Activated T-helper 9 cell treated with anti-CD3 and anti-CD28 coated beads, Interleukin-2, amount 50 U/mL, for 16 hours (primary cell): ENCODE measurements at places on chromosomes 2 and 18.
A peak's percentile ranks its signal among the peaks of the same experiment; 100 is the strongest.

DNA sequence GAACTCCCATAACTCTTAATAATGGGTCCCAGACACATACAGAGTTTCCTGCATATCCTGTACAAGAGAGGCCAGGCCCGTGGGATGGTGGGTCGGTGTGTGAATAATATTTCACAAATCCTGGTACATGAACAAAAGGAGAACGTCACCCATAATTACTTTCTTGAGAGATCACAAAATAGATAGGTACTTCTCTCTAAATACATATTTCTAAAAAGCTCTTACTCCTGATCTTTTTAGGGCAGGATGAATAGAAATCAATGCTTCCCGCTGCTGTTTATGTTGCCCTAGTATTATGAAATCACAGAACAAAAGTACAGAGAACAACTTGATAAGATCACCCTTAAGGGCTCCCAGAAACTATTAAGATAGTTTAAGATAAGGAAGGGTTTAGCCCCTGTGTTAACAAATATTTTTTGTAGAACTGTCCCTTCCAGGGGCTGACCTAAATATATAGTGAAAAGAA, 5.4 kb downstream of the IRS1 start:
- no peak for DNase-seq

GRCh38 chr18:11906176-11906575, 1.9 kb downstream of the MPPE1 start:
- no peak for DNase-seq

DNA sequence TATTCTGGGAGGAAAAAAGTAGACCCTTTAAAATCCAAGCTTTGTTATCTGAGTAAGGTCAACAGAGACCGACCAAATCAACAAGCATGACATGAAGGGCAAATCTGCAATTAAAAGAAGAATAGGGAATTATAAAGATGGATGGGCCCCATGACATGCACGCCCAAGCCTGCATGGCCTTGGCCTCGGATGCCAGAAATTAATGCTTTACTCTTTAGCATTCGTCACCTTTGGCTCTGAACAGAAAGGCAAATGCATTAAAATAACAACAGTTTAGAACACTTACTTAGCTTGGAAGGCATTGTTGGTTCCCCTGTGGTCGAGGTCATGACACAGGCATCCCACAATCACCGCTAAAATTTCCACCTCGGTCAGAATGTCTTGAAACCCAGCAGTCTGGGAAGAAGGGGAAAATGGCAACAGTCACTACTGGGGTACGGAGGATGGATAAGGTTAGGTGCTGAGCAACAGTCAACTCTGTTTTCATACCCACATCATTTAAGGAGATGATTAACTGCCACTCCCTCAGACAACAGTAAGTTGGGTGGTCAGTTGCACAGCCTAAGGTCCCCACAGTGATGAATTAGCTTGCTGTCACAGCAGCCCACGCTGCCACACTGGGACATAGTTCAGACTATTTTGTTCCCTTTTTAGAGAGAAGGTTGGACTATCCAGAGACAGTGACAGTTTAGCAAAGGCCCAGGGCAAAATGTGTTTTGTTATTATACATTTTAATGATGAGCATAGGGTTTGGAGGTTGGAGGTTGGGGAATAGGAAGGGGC, 319.1 kb downstream of the AGPS start:
- DNase-seq = no peak

- DNase-seq = no peak
These were observed 8.8 kb downstream of the TTLL4 start for GRCh38 chr2:218719457-218719856.

DNA sequence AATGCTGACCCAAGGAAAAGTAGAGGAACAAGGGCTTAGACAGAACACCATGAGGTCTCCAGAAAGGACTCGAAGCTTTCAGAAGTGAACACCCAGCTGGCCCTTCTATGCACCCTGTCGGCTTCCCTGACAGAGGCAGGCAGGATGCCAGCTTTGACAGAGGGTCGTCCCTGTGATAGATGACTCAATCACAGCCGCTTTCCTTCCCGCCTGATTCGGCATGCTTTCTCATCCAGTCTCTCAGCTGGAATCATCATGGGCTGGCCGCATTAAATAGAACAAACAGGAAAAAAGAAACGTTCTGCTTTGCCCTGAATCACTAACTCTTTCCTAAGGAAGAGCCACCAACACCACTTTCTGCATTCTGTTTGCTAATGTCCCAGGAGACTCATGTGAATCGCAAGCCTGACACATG, 140.3 kb upstream of the RAB12 start:
- DNase-seq = no peak

DNA sequence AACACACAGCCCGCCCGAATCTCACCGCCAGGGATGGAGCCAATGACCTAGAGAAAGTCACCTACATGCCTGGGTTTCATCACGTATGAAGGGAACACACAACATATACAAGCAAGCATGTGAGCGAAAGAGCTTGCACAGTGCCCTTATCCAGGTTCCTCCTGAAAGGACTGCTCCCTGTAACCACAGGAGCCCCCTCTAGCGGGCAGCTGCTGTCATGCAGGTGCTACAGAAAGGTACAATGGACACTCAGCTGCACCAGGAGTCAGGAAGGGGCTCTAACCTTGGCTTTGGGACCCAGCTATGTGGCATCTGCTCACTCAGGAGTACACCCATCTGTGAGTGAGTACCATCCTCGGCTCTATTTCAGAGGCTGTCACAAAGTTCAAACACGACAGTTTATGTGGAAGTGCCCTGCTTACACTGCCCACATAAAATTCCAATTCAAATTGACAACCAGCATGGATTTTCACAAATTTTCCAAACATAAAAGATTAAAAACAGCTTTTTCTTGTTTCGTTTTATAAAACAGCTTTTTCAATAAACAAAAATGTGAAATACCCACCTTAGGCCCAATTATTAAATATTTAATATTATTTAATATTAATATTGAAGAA, 3.5 kb downstream of the NDUFA10 start:
- DNase-seq = peak; percentile 34

DNA sequence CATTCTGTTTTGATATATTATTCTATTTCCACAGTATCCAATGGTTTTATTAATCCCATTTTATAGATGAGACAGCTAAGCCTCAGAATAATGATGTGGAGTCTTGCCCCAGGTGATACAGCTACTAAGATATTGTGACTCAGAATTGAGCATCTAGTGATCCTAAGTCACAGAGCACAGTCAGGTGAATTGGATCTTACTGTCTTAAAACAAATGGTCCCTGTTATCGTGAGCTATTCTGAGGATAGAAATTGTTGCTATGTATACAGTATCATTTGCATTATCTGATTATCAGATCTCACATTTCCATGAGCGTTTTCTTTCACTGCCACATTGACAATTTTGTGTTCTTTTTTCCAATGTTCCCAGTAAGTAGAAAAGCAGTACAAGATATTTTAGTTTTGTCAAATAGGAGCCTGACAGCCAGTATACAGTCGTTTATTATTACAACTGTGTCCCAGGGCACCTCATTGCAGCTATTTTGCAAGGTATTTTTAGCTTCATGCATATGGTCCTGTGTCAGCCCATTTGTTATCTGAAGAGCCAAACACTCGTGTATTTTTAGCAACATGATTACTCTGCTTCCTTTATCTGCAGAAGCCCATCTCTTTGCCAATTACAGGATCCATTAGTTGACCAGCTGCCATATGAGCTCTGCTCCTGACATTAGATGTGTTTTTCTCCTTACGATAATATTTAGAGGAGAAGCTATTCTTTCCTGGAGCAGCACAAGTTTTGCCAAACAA, 25.1 kb upstream of the SGPP2 start:
- no peak for DNase-seq

DNA sequence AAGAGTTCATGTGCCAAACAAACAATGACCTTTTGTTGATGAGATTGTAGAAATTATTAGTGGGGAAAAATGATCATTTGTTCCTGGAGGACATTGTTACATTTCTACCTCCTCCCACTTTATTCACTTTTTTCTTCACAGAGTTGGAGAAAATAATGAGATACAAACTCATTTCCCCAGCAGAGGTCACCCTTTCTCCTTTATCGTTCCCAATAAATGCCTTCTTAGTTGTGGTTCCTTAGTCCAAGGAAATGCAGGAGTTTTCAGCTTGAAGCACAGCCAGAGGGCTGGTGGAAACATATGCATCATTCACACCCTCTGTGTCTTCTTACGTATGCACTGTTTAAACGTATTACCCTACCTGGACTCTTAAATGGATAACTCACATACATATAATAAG, 108.8 kb downstream of the SLC4A3 start:
- no peak for DNase-seq

DNA sequence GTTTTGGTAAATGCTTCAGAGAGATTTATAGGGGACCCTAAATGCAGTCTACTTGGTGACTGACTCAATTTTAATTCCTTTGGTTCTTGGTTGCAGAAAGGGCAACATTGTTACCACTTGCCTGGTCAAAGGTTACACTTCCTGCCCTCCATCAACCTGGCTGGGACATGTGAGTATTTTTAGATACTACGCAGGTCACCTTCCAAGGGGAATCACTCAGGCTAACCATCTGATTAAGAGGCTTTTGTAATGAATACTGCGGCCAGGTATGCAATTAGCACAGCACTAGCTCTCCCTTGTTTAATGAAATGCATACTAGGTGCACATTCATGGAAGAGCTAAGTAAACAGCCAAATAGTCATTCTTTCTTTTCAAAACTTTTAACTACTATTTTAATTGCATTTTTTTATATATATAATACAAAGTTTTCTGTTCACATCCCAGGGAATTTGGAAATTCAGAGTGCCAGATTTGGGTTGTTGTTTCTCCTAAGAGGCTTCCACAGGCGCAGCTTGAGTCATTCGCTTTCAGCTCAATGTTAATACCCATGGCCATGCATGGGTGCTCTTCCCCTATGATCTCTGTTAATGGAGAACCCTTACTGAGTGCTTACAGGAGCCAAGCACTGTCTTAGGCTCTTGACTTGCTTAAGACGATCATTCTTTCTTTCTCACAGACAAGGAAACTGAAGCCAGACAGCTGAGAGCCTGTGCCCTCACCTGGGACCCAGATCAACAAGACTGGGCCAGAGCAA, 152.2 kb downstream of the MTX2 start:
- no peak for DNase-seq

GRCh38 chr2:207871911-207872310, 102.2 kb upstream of the FZD5 start:
- DNase-seq = no peak

- DNase-seq = no peak
These were observed 198.0 kb upstream of the NCKAP5 start for GRCh38 chr2:133766164-133766832.

GRCh38 chr2:238465487-238466242, 38.9 kb downstream of the ASB1 start:
- DNase-seq = no peak

GRCh38 chr18:12420821-12421421, 13.2 kb downstream of the PRELID3A start:
- DNase-seq = no peak

DNA sequence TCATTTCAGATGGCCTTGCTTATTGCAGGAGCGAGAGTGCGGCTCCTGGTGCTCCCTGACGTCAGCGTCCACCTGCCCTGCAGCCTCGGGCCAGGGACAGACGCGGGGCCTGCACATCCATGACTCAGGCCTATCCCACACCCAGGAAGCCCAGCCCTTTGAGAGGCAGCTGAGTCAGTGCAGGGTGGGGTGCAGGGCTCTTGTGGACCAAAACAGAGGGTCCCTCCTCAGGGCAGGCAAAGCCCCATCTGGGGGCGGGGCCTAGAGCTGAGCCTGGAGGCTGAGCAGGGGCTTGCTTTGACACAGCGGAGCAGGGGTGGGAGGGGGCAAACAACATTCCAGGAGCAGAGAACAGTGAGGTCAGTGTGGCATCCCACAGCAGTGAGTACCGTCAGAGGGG, 7.7 kb upstream of the ARHGEF4 start:
- DNase-seq = no peak

- no peak for DNase-seq
These were observed 164.5 kb downstream of the PMAIP1 start for GRCh38 chr18:60064271-60064670.

DNA sequence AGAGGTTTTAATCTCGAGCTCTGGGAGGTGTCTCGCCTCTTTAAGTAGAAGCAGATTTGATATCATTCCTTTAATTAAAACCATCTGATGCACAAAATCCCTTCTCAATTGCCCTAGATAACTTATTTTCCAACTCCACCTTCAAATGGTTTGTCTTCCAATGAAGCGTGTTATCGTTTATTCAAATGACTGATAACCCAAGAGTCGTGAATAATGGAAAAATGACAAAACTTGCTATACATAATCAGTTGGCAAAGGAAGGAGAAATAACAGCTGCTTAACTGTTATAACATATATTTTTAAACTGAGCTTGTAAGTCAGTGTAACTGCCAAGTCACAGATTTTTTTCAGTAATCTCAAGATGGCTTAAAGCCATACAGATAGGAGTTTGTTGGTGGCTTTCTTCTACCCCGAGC, 144.6 kb downstream of the QPCT start:
- no peak for DNase-seq

DNA sequence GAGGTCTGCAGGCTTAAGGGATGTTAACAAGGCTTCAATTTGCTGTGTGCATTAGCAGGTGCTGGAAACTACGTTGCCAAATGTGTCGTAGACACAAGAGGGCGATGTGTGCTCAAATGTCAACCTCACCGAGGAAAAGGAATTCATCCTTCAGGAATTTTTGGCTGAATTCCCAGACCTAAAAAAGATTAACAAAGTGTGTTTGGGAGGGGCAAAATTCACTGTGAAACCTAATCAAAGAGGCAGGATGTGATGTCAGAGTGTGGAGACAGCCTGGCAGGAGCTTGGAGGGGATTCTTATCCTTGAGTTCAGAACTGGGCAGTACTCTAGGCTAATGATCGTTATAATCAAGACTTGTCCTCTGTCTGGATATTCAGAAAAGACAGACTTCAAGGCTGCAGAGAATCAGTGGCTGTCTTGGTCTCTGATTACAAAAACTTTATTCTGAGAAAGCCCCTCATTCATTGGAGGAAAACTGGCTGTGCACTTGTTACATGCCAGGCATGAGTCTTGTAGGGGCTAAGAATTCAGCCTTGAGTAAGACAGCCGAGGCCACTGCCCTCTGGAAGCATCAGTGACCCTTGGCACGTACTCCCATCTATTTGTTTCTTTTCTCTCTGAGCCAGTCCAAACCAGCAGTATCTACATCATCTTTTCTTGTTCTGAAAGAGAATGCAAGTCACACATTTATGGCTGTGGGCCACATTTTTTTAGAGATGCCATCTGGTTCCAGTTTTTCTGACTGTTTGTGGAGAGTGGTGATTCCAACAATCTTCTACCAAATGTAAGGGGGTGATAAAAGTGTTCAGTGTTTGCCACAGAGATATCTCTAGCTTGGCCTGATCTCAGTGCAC, 18.7 kb upstream of the SCYGR1 start:
- DNase-seq = no peak

GRCh38 chr18:50986360-50987087, 18.7 kb downstream of the ELAC1 start:
- no peak for DNase-seq

- no peak for DNase-seq
These were observed 290.0 kb downstream of the CYP26B1 start for GRCh38 chr2:71857636-71858035.

GRCh38 chr2:208179028-208179609, 10.7 kb downstream of the C2orf80 start:
- DNase-seq = no peak
